Aorta (tissue), 5 donors: ENCODE measurements at places on chromosomes 3 and 15.
A peak's percentile ranks its signal among the peaks of the same experiment; 100 is the strongest.

DNA sequence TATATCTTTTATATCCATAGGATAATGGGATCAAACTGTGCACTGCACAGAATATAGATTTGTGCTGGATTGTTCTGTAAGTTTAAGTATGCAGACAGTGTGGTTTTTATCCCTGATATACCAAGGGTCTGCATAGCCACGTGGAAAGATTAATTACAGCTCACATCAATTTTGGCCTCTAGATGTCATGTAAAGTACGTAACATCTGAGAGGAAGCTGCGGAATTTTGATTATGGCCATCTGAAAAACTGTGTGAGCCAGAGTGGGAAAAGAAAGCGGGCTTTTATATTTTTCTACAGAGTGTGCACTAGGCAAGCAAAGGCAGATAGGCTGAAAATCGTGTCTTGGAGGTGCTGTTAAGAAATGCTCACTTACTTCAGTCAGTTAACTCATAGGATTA, 562.7 kb downstream of the GBE1 start:
- no peaks in the 10 kb centered on the region for H3K36me3 ChIP-seq
- no peaks in the 10 kb centered on the region for H3K27me3 ChIP-seq
- H3K4me1 ChIP-seq = no peaks in the 10 kb centered on the region
- H3K4me3 ChIP-seq = no peak overlapping the region
- H3K27ac ChIP-seq = no peak overlapping the region
- no peak for DNase-seq

DNA sequence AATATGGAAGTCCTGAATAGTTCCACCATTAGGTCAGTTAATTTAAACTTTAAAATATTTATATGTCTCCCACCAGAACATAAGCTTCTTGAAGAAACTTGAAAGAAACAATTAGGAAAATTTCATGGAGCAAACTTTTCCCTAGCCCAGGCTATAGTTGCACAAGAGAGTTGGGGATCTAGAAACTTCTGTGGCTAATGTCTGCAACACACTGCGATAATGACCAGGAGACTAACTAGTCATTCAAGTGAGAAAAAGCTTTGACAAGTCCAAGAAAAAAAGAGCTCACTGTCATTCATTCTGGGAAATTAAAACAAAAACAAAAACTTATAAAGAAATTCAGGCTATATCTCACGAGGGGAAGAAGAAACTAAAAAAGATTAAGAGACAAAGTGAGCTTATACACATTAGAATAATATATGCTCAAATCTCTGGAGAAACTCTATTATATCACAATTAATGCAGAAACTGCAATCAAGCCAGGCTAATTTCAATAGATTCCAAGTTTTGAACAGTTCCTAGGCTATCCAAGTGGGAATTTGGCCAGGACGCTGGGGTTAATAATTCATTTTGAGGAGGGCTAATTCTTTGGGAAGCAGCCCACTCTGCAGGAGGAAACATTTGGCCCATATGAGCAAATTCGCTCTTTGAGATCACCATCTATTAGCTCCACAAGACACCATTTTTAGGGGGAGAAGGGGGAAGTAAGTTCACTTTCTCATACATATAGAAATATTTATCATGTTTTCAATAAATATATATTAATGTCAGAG, 134.6 kb downstream of the MEIS2 start:
- no peaks in the 10 kb centered on the region for H3K36me3 ChIP-seq
- DNase-seq = no peak
- no peak overlapping the region for H3K4me3 ChIP-seq
- no peaks in the 10 kb centered on the region for H3K4me1 ChIP-seq

DNA sequence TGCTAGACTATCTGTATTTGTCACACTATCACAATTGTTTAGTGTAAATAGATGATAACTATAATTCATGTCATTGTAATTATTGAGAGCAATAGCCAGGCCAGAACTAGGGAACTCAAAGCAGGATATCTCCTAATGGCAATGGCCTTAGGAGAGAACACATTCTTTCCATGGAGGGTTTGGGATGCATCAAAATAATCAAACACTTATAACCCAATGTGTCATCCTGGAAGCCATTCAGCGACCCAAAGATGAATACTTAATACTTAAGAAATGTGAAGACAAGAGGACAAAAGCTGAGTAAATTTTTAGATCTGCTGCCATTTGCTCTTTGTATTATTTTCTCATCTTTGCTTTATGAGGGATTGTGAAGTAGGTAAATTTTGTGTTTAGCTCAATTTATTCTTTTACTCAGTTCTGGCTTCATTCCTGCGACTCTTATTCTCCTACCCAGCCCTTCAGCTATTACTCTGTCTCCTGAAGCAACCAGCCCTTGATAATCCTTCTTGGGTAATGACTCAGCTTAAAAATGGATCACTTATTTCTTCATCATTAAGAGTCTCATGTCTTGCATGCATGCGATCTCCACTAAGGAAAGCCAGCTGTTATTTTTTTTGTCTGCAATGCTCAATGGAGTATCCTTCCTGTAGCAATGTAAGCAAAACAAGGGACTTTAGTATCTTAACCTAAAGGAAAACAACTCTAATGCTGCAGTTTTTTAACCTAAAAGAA, 2.0 kb downstream of the OR4F15 start:
- H3K36me3 ChIP-seq = no peaks in the 10 kb centered on the region
- H3K27me3 ChIP-seq = no peaks in the 10 kb centered on the region
- H3K4me1 ChIP-seq = no peaks in the 10 kb centered on the region
- no peak overlapping the region for H3K27ac ChIP-seq

DNA sequence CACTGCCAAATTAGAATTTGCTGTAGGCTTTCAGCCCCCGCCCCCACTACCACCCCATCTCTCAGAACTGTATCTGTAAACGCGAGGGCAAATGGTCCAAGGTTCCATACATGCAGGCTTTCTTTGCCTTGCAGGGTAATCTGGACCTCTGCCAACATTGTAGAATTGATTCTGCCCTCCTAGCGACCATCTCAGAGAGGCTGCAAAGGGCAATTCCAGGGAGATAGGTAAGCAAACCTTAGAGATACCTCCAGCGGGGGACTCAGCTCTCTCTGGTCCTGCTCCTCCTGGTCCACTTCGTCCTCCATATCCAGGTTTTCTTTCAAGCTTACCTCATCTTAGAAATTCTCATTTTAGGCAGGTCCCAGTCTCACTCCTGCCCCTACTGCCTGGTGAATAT, 64.4 kb downstream of the SLMAP start:
- H3K4me1 ChIP-seq = peaks cover 12% of the 10 kb centered on the region
- H3K27ac ChIP-seq = no peak overlapping the region
- no peak for DNase-seq
- H3K27me3 ChIP-seq = no peaks in the 10 kb centered on the region
- H3K36me3 ChIP-seq = no peaks in the 10 kb centered on the region

DNA sequence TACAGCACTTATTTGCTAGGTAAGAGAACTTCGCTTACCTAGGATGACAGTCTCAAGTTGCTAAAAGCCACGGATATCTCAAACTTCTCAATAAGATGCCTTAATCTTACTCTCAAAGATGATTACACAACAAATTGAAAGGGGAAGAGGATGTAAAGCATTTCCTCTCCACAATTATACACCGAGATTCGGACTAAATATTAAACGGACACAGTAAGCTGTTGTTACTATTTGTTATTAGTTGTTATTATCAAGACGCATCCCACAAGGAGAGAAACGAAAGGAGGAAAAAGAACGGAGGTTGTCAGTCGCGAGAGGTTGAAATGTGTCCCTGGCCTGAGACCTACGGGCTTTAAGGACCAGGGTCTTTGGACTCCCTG, 660 bp downstream of the ZNF106 start:
- no peak for DNase-seq
- no peaks in the 10 kb centered on the region for H3K4me1 ChIP-seq
- H3K36me3 ChIP-seq = no peaks in the 10 kb centered on the region
- H3K4me3 ChIP-seq = peak overlapping the region; percentile 69

GRCh38 chr3:122628567-122628966, 51.1 kb downstream of the PARP15 start:
- no peaks in the 10 kb centered on the region for H3K36me3 ChIP-seq
- no peak overlapping the region for H3K4me3 ChIP-seq
- H3K4me1 ChIP-seq = no peaks in the 10 kb centered on the region
- H3K27ac ChIP-seq = no peak overlapping the region
- DNase-seq = no peak

DNA sequence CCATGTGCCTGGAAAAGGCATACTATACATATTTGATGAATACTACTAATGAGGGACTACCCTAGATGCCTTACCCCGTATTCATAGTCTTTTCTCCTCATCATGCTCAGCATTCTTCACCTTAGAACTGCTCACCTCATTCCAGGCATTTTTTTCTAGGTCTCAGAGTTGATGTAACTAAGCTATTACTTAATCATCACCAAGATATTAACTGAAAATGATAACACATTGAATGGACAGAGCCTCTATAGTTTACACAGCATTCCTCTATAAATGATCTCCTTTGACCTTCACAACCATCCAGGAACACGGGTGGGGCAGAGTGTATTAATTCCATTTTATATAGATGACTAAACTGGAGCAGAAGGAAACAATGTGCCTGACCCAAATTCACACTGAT, 174.1 kb upstream of the DPH6 start:
- H3K27me3 ChIP-seq = no peaks in the 10 kb centered on the region
- no peaks in the 10 kb centered on the region for H3K4me1 ChIP-seq
- DNase-seq = no peak
- no peak overlapping the region for H3K27ac ChIP-seq
- no peaks in the 10 kb centered on the region for H3K36me3 ChIP-seq

DNA sequence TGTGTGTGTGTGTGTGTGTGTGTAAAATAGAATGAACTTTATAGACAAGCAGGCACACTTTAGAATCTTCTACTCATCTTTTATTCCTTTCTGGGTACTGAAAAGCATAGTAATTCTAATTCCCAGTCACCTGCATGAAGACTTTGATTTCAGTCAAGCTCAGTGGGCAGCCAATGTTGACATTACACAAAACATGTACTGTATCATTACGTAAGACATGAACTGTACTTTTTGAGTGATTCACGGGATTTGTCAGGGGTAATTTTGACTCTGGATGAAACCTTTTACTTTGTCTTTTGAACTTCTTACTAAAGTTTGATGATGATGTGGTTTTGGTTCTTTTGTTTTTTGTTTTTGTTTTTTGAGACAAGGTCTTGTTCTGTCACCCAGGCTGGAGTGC, 38.8 kb downstream of the PTPRG start:
- H3K4me1 ChIP-seq = no peaks in the 10 kb centered on the region
- H3K36me3 ChIP-seq = no peaks in the 10 kb centered on the region
- H3K4me3 ChIP-seq = no peak overlapping the region
- DNase-seq = no peak

DNA sequence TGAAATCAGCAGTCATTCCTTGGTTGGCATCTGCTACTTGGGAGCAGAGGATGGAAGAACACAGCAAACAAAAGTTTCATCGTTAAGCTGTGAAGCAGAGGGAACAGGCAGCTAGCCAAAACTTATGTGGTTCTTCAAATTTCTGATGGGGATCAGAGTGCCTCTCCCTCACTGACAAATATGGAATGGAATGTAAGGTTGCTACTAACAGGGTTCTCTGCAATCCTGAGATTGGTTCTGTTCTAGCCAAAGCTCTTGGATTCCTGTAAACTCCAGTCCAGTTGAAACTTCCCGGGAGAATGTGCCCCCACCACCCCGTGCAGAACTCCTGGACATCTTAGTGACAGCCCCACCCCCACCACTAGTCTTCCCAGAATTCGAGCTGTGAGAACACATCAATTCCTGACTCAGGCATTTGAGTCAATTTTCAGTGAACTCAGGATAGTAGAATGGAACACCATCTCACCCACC, 55.9 kb upstream of the PHLDB2 start:
- H3K4me1 ChIP-seq = no peaks in the 10 kb centered on the region
- no peak overlapping the region for H3K4me3 ChIP-seq
- H3K27me3 ChIP-seq = no peaks in the 10 kb centered on the region
- no peaks in the 10 kb centered on the region for H3K36me3 ChIP-seq
- peak; percentile 92 for DNase-seq
- H3K27ac ChIP-seq = no peak overlapping the region

DNA sequence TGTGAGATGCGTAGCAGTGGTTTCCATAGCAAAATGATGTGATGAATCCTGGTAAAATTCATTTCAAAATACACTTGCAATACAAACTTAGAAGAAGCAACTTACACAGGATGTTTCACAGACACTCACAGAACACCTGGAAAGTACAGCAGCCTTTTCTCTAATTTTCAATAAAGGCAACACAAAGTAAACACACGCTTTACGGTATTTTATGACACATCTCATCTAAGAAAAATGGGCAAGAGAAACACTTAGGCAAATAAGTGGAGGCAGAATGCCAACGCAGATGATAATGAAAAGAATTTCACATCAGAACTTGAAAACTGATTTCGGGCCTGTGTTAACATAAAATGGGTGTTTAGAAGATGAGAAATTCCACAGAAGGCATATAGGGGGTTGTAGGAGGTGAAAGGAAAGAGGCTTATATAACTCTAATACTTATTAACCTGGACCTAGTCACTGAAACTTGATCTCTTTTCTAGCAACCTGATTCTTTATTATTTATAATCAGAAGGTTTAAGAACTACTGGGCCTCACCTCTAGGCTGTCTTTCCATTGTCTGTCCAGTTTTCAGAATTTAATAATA, 25.6 kb upstream of the MAP3K13 start:
- no peaks in the 10 kb centered on the region for H3K4me1 ChIP-seq
- DNase-seq = no peak
- no peak overlapping the region for H3K4me3 ChIP-seq
- no peaks in the 10 kb centered on the region for H3K36me3 ChIP-seq

GRCh38 chr3:53044711-53045517, 959 bp downstream of the SFMBT1 start:
- no peaks in the 10 kb centered on the region for H3K36me3 ChIP-seq
- DNase-seq = peak; percentile 86
- no peaks in the 10 kb centered on the region for H3K4me1 ChIP-seq
- H3K27ac ChIP-seq = peak overlapping the region; percentile 31
- no peaks in the 10 kb centered on the region for H3K27me3 ChIP-seq

DNA sequence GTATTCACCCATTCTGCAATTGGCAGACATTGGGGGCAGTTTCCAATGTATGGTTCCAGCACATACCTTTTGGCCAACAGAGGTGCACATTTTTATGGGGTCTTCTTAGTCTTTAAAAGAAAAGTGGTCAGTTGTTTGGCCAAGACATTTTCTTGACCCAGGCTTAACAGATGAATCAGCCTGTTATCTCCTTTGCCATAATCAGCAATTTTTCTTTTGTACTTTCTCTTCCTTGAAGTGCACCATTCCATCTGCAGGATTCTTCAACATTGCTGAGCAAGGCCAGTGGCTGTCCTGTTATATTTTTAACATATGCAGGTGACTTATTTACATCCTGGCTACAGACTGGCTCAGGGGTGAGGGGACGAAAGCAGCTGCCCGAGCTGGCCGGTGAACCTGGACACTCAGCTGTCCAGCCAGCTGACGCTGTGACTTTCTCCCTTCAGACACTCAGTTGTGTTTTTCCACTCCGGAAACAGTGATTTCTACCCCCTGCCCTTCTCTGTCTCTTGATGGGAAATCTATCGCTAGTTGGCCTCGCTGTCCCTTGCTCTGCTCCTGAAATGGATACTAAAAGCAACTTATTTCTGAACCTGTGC, 96.5 kb upstream of the TNFAIP8L3 start:
- H3K4me3 ChIP-seq = no peak overlapping the region
- no peaks in the 10 kb centered on the region for H3K36me3 ChIP-seq
- H3K4me1 ChIP-seq = peaks cover 4% of the 10 kb centered on the region
- H3K27me3 ChIP-seq = no peaks in the 10 kb centered on the region

- no peaks in the 10 kb centered on the region for H3K4me1 ChIP-seq
- no peak overlapping the region for H3K27ac ChIP-seq
- no peaks in the 10 kb centered on the region for H3K27me3 ChIP-seq
- no peaks in the 10 kb centered on the region for H3K36me3 ChIP-seq
- no peak for DNase-seq
These were observed 343.7 kb downstream of the ERC2 start for GRCh38 chr3:56124546-56124945.

GRCh38 chr3:52195823-52196331, 2.1 kb upstream of the ALAS1 start:
- no peaks in the 10 kb centered on the region for H3K27me3 ChIP-seq
- H3K4me1 ChIP-seq = no peaks in the 10 kb centered on the region
- H3K27ac ChIP-seq = no peak overlapping the region
- no peak overlapping the region for H3K4me3 ChIP-seq
